ENCODE measurements at places on chromosomes 1 and 21.

- peak; percentile 54 for DNase-seq
Measured at GRCh38 chr1:155004352-155005075, 1.9 kb downstream of the ZBTB7B start.

GRCh38 chr1:180802813-180803212 is 109.9 kb upstream of the KIAA1614 start:
- DNase-seq, result no peak

DNA sequence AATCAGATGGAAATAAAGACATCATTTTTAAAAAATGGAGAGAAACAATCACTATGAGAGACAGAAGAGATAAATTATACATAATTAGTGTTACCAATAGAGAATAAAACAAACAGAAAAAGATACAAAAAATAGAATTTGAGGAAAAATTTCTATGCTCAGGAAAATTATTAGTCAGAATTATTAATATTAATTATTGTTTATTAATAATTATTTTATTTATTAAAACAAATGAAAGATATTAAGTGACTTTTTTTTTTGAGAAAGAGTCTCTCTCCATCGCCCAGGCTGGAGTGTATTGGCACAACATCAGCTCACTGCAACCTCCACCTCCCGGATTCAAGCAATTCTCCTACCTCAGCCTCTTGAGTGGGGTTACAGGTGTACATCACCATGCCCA is 299.8 kb upstream of the NR5A2 start:
- no peak for DNase-seq

DNA sequence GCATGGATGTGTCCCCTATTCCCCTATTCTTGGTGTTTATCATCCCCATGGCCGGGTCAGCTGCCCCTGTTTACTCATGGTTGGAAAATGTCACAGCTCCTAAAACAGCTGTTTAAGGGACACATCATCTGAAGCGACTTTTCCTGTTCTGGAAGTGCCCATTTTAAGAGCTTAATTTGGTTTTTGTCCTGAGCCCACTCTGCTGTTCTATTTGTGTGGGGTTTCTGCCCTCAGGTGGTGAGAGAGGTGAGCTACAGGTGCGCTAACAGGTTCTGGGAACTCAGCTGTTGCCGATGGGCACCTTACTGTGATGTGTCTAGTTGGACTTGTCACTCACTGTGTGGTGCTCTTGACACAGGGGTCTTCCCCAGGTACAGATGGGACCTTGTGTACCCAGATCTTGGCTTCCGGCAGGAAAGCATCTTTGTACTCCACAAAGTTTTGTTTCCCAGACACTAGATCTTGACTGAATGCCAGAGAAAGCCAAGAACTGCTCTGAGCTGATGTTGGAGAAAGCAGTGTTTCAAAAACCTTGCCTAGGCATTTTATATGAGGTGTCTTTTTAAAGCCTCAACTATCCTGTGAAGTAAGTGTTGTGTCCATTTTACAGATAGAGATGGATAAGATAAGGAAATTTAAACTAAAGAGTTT is 59.0 kb upstream of the CD1D start:
- DNase-seq, result no peak

Data from amygdala (tissue), 56 donors.